ENCODE measurements at places on chromosomes 6 and 20.

- no peak for DNase-seq
These were observed 28.3 kb upstream of the RIPPLY2 start for GRCh38 chr6:83824831-83825230.

- DNase-seq: no peak
These were observed 47.3 kb downstream of the TSHZ2 start for GRCh38 chr20:53019464-53019863.

DNA sequence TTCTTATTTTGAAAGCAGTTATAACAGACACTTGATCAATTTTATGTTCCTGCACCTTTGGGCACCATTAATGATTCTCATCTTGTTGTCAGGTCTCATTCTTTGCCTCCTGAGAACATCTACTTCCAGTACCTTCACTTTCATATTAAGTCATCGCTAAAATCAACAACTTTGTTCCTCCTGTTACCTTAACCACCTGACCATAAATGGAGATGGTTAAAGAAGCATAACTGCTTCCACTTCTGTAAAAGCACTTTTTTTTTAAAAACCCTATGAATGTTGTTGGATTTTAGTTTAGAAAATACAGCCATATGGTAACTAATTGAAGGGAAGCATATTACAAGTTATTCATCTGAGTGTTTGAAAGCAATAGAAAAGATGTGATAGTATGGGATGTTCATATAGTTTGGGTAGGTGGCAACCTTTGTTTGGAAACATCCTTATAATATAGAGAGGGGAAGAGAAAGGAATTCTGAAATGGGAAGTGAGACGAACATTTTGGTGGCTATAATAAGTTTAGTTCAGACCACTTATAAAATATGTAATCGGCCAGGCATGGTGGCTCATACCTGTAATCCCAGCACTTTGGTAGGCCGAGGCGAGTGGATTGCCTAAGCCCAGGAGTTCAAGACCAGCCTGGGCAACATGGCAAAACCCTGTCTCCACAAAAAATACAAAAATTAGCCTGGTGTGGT lies 53.9 kb downstream of the AFG1L start:
- no peak for DNase-seq

DNA sequence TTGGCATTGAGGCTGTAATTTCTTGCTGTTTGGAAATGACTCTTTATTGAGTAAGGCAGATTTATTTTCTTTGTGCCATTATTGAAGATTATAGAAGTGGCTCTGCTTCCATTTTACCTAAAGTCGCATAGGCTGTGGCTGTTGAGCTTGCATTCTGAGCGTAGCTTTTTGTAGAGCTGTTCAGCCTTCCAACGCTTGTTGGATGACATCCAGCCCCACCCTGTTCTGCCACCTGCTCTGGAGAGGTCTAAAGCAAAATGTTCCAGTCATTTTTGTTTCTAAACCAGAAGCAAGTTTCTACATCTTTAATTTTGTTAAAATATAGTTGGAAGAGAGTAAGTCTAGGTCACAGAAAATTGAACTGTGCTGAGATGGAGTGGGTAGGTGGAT lies 24.4 kb downstream of the UST start:
- no peak for DNase-seq

- DNase-seq: no peak
These were observed 7.7 kb upstream of the PTGIS start for GRCh38 chr20:49575551-49576060.

DNA sequence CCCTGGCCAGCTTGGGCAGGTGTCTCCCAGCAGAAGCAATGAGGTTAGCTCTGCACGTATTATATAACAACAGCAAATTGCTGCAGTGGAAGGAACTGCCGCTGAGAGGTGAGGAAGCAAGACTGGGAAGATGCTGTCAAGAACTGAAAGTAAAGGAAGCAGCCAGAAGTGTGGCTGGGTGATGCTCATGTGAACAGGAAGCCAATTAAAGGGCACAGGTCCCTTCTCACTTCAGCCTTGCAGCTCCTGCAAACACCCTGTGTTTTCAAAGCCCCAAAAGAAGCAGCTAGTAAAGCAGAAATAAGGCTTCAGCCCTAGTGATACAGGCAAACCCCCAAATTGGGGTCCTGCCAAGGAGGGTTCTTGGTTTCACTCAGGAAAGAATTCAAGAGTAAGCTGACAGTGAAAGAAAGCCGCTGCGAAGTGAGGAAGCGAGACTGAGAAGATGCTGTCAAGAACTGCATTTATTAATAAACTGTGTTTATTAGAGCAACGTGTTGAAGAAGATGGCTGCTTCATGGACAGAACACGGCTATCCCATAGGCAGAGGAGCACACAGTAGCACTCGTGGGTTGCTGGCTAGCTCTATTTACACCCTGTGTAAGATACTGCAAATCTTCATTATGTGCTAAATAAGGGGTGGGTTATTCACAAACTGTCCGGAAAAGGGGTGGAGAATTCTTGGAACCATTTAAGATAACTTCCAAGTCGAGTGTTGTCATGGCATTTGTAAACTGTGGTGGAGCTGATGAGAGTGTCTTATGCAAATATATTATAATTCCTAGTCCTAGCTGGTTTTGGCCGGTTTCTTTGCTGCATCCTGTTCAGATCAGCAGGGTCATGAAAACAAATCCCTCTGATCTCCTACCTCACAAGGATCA lies 152.2 kb downstream of the LINC00237 start:
- DNase-seq: no peak

GRCh38 chr6:34919651-34920050 lies 30.6 kb downstream of the ANKS1A start:
- DNase-seq: no peak

DNA sequence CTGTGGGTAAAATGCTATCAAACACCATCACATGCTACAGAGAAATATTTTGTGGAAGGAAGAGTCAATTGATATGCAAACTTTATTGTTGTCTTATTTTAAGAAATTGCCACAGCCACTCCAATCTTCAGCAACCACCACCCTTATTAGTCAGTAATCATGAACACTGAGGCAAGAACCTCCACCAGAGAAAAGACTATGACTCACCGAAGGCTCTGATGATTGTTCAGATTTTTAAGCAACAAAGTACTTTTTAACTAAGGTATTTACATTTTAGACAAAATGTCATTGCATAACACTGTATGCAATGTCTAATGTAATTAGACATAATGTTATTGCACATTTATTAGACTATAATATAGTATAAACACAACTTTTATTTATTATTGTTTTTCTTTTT lies 26.2 kb upstream of the MMP24 start:
- peak; percentile 34 for DNase-seq

GRCh38 chr6:158475344-158476302 lies 84.3 kb upstream of the TMEM181 start:
- DNase-seq: peak; percentile 40

- DNase-seq: no peak
These were observed 113.3 kb upstream of the NUP153 start for GRCh38 chr6:17820055-17820454.

GRCh38 chr6:135531954-135532490 lies 34.5 kb upstream of the AHI1 start:
- DNase-seq: no peak

GRCh38 chr6:53527249-53527765 lies 17.6 kb downstream of the GCLC start:
- DNase-seq: no peak

GRCh38 chr6:133368664-133369063 lies 127.5 kb downstream of the EYA4 start:
- DNase-seq: no peak

GRCh38 chr6:36682328-36683144 lies 4.0 kb downstream of the CDKN1A start:
- DNase-seq: no peak

GRCh38 chr6:45104429-45104828 lies 223.7 kb upstream of the RUNX2 start:
- DNase-seq: no peak

- peak; percentile 22 for DNase-seq
These were observed 55.6 kb downstream of the MEP1A start for GRCh38 chr6:46848684-46849360.

- DNase-seq: no peak
These were observed 99.7 kb downstream of the ZMYND8 start for GRCh38 chr20:47256668-47257236.

- DNase-seq: no peak
These were observed 336.6 kb downstream of the TAF4 start for GRCh38 chr20:61728786-61729770.

DNA sequence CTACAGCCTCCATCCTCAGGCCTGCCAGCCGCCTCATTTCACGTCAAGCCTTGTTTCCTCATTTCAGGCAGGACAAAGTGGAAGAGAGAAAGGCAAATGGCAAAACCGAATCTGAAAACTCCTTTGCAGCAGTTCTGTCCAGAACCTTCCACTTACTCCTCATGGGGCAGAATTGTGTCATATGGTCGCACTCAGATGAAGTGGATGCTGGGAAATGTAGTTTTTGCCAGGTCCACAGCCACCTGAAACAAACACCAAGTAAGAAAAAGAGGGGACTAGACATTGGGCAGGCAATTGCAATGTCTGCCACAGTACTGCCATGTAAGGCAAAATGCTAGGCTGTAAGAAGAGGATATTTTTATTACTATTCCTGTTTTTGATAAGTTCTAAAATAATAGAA lies 44.9 kb downstream of the ISM1 start:
- no peak for DNase-seq

DNA sequence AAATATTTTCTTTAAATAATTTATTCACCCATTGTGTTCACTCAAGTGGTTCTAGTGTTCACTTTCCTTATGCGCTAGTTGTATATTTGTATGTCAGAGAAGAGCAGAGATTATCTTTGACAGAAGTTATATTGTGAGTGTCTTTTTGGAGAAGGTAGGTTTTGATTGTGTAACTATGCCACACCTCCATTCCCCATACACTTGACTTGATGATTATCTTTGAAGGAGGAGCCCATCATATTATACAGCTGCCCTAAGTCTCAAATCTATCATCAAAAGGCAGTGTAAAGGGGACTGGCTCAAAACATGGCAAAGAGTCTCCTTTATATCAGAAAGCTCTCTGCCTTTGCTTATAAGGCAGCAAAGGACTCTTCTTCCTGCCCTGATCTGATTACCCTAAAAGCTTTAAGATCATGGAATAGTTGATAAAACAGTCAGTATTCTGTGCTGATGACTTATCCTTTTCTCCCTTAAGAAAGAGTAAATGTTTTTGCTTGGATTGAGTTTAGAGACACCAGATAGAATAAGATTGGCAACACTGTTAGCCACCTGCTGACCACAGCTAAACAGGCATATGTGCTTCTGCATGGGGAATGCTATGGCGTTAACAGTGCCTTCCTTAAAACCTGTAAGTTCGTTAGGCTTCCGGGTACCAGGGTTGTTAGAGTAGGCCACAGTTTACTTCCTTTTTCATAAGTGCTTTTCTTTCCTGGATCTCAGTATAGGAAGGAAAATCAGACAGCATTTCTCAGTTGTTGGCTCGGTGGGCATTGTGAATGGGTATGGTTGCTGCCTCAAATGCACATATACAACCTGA lies 22.6 kb downstream of the TOP1 start:
- no peak for DNase-seq

DNA sequence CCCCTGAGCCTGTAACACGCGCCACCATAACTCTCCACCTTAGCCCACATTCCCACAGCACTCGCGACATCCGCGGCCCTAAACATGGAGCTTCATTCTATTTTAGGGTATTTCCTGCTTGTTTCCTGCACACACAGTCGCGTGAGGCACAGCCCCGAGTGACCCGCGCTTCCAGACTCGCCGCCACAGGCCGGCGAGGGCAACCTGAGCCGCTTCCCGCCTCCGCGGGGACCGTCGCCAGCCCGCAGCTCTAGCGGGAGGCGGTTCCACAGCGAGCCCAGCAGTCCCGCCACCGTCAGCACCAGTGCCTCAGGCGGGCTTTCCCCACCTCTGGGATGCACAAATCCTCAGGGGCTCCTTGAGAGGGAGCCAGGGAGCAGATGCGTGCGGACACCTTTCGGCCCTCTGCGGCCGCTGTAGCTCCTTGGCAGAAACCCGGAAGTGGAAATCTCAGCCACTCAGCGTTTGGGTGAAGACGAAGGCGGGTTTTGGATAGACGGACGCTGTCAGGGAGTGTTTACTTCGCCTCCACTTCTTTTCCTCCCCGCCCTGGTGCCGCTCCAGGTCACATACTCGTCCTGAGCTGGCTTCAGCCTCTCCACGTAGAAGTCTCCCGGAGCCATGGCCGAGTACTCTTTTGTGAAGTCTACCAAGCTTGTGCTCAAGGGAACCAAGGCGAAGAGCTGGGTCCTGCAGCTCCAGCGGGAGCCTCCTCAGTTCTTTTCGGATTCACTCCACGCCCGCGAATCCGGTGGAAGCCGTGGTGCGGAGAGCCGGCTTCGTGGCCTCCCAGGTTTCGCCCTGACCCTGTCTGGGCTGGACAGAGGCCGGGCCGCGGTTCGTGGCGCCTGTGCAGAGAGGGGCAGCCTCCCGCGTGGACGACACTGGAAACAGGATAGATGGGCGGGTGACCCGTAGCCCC lies 2177.4 kb upstream of the DEFB115 start:
- peak; percentile 11 for DNase-seq

DNA sequence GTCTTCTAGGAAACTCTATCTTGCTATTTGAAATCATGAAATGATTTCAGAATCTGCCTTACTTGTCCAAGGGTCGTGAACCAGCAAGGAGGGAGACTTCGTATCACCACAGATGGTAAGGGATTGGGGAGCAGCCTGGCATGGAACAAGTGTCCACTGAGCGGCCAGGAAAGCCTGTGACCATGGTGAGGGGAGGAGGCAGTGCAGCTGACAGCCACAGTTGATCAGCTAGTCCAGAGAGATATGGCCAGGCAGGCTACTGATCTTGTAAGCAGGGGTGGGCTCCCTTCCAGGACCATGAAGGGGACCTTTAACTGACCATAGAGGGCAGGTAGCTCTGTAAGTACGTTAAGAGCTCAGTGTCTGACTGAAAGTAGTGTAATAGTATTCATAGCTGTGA lies 96.8 kb upstream of the TENT5A start:
- DNase-seq: no peak

- DNase-seq: no peak
These were observed 91.6 kb upstream of the RIPOR2 start for GRCh38 chr6:25027221-25027916.

DNA sequence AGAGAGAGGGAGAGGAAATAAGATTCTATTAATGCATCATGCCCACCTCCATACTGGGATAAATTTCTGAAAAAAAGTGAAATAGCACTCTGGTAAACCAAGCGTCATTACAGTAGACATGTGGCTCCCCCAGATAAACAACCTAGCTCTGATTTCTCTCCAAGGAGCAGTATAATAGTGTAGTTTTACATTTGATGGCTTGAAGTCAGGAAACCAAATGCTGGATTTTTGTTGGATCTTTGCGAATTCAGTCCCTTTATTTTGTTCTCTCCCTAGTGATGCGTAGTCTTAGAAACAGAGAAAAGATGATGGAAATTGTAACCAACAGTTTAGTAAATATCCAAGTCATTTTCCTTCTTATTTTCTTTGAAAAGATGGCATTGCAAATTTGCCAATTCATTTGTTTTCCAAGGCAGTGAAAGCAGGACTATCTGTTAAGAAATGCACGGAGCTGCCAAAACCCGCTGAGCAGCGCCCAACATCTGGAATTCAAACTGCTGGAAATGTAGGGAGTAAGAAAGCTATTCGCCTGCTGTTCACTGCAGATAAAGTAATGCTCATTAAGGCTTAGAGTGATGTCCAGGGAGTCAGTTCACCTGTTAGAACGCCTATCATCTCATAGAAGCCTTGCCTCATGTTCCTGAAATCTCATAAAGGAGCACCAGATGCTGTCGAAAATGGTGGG lies 85.7 kb upstream of the DOK5 start:
- DNase-seq: no peak
